Suprapubic skin (tissue), 4 donors: ENCODE measurements at places on chromosomes 2 and 18.

- DNase-seq = no peak
Observed at GRCh38 chr2:167764772-167765341, 482.5 kb downstream of the STK39 start.

GRCh38 chr2:126399001-126399400 lies 257.0 kb upstream of the GYPC start:
- DNase-seq = no peak

DNA sequence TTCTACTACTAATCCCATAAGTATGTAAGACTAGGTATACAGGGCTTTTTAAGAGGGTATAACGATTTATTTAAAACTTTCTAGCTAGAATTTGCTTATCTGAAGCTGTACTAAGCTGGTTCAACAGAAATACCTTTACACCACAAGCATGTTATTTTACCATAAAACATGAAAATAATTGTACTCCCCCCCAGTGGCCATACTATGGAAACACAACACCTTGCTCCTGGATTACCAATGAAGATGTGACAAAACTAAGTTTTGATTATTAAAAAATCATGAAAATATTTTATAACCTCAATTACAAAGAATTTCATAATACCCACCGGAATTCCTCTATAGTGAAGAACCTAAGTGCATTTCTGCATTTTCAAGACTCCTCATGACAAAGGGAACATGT lies 27.3 kb downstream of the LPIN2 start:
- no peak for DNase-seq

DNA sequence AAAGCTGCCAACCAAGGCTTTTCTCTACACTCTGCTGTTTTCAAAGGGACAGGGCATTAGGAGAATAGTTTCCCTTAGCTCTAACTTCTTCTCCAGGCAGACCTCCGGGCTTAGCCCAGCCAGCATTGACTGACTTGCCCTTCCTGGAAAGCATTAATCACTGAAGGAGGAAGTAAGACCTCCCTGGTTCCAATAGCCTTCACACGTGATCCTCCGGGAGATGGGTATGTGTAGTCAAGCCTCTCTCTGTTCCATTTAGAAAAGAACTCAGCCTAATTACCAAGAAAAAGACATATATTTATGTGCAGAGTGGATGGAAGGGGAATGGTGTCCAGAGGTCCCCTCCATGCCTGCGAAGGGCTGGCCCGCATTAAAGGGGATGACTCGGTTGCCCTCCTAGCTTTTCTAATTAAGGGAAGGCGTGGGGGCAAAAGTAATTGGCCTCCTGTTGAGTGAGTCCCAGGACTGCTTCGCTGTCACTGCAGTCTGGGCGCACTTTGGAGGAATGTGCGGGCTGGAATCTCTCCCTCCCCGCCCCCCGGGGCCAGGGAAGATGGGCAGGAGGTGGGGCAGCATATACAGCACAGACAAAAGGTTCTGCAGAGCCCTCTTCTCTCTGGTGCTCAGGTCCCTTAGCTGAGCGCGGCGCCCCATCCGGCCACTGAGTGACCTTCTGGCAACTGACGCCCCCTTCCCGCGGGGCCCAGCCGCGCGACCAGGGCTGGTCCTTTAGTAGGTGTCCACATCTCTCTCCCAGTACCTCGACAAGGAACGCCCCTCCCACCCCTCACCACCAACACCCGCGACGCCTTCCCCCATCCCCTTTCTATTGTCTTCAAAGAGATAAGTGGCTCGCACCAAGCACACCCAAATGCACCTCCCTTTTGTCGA lies 686.0 kb downstream of the NRXN1 start:
- no peak for DNase-seq

DNA sequence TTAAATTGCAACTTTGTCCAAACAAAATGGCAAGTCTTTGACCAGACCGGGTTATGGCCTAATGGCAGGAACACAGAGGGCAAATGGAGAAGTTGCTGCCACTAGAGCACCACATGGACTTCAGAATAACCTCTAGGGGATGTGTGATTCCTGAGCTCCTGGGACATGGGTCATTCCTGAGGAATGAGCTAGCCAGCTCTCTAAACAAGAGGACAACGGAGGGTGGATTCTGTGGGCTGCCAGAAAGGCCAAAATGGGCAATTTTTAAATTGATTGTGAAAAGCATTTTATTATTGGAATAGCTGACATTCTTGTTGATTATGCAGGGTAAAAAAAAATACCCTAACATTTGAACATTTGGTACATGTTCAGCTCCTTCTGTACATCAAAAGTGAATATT lies 109.8 kb upstream of the FZD5 start:
- DNase-seq = no peak

GRCh38 chr2:156332284-156332533 lies 312 bp downstream of the NR4A2 start:
- DNase-seq = no peak

DNA sequence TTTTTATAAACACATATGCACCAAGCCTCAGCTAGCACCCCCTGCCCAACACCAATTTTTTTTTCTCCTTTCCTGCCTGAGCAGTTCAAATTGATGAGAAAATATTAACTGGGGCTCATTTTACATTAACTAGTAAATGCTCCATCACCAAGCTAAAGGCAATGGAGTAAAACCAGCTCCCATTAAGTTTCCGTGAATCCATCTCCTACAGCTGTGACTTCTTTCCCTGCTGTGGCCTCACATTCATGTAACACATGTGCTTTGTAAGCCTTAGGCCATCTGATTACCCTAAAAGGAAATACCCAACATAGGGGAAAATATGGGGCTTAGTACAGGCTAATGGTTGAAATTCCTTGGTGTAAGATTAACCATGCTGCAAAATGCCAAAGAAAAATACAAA lies 60.8 kb downstream of the DNER start:
- no peak for DNase-seq

GRCh38 chr2:74581463-74581862 lies 26.9 kb downstream of the DOK1 start:
- no peak for DNase-seq

GRCh38 chr18:77457681-77458080 lies 208.0 kb downstream of the GALR1 start:
- DNase-seq = no peak

GRCh38 chr2:45855374-45855773 lies 203.9 kb downstream of the PRKCE start:
- no peak for DNase-seq

DNA sequence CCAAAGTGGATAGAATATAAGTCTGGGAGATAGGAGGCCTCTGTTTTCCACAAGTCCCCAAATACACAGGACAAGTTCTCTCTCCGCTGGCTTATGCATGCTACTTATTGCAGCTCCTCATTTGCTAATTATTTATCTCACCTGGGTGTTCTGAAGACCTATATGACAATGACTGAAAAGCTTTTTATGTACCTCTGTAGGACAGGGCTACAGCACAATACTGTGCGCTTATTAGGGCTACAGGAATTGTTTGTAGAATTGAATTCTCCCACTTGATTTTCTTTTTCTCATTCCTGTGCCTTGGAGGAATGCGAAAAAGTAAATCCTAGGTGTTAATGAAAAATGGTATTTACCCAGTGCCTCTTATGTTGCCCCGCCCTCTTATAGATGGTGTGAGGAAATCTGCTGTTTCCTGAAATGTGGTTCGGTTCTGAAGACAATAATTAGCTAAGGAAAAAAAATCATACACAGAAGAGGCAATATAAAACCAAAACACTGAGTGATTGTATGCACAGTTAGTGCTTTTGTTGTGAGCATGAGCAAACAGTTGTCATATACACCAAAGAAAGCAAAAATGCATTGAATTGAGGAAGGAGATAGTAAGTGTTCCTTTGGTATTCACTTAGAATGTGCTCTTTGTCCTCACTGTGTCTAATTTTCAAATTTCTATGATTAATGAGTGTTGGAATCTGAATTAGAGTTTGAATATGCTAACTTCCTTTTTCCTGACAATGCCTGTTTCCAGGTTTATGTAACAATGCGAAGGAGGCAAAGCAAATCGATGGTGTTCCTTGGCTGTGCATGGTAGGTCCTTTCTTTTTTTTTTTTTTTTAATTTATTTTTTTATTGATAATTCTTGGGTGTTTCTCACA lies 78.7 kb upstream of the PNPT1 start:
- no peak for DNase-seq

DNA sequence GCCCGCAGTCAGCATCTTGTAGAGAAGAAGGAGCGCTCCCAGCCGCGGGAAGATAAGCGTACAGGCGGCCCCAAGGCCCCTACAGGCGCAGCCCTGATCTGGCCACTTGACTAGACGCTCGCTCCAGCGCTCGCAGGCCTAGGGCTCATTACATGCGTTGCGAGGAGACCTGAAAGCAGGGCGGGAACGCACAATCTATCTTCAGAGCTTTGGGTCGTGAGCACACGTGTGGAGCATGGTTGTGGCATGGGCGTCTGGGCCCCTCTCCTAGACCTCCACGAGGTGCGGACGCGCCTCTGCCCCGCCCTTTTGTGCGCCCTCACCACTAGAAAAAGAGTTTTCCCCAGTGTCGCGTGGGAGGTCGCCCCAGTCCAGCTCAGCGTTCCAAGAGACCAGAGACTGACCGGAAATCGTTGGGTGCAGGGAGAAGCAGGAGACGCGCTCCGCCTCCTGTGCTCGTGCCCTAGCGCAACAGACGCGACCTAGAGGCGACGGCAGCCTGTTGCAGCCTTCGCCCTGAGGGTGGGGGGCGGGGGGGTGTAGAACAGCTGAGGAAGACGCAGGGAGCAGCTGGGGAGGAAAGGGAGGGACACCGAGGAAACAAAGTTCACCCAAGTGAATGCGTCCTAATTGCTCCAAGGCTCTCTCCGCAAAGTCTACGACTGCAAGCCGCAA lies 12.6 kb downstream of the NR4A2 start:
- DNase-seq = no peak

DNA sequence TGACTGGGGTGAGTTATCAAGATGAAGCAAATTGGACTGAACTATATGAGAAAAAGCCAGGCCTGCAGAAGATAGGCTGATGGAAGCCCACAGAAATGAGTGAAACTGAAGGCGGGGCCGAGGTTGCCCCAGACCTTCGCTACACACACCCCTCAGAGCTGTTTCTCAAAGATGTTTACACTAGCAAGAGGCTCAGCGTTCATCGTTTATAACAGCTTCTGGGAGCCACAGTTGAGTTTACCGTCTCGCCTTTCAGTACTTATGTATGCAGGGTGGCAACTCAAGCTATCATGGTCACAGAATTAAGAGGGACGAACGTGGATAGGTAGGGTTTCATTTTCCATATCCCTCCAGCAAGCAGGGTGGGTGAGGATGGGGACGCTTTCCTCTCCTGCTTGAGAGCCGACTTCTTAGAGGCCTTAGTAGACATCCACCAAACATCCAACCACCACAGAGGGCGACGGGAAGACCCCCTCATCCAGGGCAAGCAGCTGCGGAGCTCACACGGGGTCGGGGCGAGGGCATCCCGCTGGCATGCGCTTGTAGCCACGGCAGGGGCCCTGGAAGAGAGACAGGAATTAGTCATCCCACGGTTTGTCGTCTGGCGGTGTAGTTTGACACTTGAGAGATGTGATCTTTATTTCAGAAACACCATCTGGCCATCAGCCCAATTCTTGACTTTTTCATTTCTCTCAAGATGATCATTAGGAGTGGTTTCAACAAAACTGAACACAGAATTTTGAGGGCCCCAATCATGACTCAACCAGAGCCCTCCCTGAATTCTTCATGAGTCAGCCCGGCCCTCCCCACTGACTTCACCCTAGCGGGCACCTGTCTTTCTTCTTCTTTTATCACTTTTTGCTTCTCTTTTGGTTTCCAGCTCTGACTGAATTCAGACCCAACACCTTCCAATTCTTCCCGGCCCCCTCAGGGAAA lies 109.1 kb upstream of the CTDP1 start:
- peak; percentile 50 for DNase-seq

DNA sequence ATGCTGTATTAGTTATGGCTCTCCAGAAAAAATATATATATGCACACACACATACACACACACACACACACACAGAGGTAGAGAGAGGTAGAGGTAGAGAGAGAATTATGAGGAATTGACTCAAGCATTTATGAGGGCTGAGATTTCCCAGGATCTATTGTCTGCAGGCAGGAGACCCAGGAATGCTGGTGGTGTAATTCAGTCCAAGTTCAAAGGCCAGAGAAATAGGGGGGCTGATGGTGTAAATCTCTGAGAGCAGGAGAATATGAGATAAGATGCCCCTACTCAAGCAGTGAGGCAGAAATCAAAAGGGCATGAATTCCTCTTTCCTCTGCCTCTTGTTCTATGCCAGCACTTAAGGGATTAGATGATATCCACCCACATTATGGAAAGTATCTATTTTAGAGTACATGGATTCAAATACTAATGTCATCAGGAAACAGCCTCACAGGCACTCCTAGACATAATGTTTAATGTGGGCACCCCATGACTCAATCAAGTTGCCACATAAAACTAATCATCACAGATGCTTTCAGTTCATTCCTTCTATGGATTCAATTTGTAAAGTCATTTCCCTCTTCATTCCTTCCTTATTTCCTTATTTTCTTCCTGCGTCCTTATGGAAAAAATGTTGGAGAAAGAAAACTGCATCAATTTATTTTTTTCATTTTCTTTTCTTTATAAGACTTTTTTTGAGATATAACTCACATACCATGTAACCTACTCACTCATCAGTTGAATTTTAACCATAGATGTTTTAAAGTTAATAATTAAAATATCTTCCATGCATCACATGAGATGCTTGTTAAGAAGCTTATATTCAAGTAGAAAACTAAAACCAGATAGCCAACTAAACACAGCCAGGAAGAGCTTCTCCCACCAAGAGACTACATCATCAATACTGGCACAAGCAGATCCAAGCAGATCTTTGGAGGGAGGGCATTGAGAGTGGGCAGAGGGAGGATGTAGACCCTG lies 406.2 kb downstream of the MBD2 start:
- DNase-seq = no peak

GRCh38 chr2:128469875-128470274 lies 151.2 kb upstream of the HS6ST1 start:
- DNase-seq = peak; percentile 6

DNA sequence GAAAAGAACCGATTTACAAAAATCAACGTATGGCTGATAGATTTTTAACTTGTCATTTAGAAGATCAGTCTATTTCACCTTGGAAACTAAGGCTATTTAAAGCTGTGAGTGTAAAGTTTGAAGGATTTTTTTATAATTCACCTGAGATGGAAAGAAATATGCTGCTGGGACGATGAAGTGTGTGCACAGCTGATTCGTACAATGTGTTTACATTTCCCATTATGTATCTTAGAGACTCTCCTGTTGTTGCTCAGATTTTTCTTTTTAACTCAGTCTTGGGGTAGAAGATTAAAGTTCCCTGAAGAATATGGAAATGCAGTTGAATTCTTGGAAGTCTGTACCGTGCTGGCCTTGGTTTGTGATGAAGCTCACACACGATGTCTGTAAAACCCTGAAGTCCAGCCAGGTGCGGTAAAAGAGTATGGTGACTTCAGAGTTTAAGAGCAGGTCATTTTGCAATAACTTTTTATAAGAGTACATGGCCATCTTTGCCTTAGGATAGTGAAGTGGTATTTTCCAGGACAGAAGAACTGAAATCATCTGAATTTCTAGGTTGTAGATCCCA lies 250.1 kb downstream of the PRKCE start:
- DNase-seq = no peak

- DNase-seq = no peak
Observed at GRCh38 chr2:217852555-217853211, 150.1 kb downstream of the TNS1 start.
